Esophagus squamous epithelium (tissue), 5 donors: ENCODE measurements at places on chromosomes 7 and 10. TPM values are rescaled to one million over a fixed set of nuclear protein-coding genes. Genes with fewer than 3 reads are reported as not detected.

GRCh38 chr10:98664329-98665042 is 217.8 kb upstream of the HPS1 start:
- no peak for DNase-seq

GRCh38 chr7:139709485-139709884 is 68.3 kb downstream of the HIPK2 start:
- no peak for DNase-seq

GRCh38 chr10:3783682-3784432 is 1.2 kb downstream of the KLF6 start:
- DNase-seq: no peak

CH25H gene
- total RNA-seq: 15.8 TPM

PRLHR gene
- total RNA-seq: not detected

GRCh38 chr10:124677293-124677699 is 66.9 kb downstream of the FAM53B start:
- no peak for DNase-seq

- DNase-seq: no peak
Measured at GRCh38 chr10:380313-380940, 245.2 kb downstream of the ZMYND11 start.

DNA sequence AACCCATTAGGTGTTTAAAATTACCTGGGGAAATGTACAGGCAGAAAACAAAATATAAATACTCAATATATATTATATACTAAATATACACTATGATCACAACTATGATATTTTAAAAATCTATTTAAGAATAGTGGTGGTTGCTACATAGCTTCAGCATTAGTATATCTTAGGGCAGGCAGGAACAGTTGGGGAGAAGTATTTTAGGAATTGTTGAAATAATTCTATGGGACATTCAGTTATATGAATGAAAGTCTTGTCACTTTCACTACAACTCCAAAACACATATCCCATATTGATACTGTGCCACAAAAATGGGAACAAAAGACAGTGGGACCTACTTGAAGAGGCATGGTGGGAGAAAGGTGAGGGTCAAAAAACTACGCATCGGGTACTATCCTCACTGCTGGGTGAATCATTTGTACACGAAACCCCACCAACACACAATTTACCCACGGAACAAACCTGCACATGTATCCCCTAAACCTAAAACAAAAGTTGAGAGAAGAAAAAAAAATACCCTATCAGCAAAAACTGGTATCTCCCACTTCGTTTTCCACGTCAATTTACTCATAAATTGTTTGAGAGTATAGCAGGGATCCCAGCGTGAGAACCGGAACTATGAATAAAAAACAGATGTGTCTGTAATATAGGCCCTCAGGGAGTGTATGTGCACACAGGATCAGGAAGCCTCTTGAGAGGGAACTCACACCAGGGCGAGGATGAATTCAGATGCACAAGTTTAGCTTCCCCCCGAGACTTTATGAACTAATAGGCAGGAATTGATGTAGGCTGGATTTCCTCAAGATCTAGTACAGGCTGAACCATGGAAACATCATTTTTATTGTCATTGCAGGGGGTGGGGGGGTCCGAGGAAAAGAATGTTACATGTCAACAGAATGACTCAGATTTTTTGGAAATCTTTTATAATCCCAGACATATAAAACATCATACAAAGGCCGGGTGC is 16.2 kb downstream of the SLC16A12 start:
- no peak for DNase-seq

PSD gene
- total RNA-seq: 1.1 TPM

- no peak for DNase-seq
Measured at GRCh38 chr10:9733766-9734165, 1283.9 kb upstream of the CELF2 start.

GRCh38 chr10:34548466-34548865 is 266.6 kb downstream of the PARD3 start:
- DNase-seq: no peak

TBL2 gene
- total RNA-seq: 25.0 TPM

SPOCK2 gene
- 2.6 TPM for total RNA-seq

DNA sequence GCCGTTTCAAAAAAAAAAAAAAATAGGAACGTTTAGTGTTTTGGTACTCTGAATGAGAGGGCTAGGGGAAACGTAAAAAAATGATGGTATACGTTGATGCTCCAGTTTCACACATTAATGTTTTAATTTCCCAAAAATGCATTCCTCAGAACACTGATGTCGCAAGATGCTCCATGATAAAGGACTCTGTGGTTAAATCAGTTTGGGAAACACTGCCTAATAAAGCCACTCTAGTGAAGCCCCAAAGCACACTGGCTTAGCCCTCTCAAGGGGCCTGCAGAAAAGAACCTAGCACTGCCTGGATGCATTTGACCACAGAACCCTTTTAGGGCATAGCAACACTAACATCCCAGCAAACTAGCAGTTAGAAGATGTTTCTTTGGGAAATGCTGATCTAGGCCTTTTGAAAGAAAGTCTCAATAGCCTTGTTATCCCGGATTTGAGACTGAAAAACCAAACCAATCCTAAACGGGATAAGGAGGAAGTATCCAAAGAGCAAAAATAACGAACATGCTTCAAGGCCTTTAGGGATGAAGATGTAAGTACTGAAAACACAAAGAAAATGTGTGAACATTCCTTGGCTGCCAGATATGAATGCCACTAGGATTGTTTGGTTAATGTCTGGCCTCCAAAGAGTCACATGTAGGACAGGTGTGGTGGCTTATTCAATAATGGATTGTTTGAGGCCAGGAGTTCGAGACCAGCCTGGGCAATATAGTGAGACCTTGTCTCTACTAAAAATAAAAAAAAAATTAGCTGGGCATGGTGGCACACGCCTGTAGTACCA is 11.0 kb downstream of the DLG5 start:
- no peak for DNase-seq

TAF3 gene
- 3.6 TPM for total RNA-seq

DNA sequence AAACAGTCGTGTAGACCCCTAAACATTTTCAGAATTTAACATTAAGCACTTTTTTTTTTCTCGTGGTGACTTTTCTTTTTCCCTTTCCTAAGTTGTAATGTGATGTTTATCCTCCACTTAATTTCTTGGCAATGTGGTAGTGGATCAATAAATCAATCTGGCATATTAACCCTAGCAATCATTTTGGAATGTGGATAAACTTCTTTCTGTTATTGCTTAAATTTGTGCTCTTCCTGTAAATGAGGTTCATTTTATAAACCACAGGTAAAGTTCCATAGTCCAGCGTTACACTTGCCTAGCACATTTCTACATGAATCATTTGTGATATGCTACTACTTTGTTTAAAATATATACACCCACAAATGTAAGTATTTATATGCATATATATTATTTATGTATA is 247.4 kb upstream of the ETV1 start:
- no peak for DNase-seq

TRIM74 gene
- total RNA-seq: 0.38 TPM

BMPER gene
- total RNA-seq: 0.11 TPM

DNA sequence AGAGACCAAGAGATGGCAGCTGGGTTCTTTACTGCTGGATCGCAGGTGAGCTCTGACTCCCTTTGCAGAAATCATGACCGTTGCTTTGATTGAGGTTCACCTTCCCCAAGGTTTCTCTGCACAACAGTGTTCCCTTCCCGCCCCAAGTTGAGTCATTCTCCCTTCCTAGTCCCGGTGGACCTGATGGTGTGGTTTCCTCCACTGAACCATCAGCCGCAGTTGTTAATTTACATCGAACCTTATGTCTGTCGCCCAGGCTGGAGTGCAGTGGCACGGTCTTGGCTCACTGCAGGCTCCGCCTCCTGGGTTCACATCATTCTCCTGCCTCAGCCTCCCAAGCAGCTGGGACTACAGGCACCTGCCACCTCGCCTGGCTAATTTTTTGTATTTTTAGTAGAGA is 5.8 kb downstream of the ZSCAN25 start:
- no peak for DNase-seq

GRCh38 chr10:33214174-33214573 is 120.3 kb downstream of the NRP1 start:
- DNase-seq: no peak

DNA sequence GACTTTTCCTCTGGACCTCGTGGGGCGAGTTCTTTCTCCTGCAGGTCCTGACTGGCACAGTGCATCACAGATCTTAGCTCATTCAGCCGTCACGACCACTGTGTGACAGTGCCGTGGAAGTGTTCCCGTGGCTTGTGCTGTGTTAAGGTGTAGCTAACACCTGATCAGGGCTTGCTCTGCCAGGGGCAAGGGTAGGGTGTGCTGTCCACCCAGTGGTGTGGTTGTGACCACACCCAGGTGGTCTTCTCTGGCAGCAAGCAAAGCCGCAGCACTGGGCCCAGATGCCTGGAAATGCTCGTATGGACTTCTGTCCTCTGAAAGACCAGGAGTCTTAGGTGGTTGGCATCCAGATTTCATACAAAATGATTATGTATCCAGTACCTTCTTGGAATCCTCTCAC is 86.2 kb downstream of the GLRX3 start:
- DNase-seq: no peak

TRIL gene
- 1.7 TPM for total RNA-seq

GRCh38 chr7:159032753-159033472 is 111.8 kb downstream of the VIPR2 start:
- DNase-seq: no peak

GRCh38 chr7:102323914-102324195 is 32.4 kb downstream of the SPDYE6 start:
- DNase-seq: no peak

GRCh38 chr10:62185919-62186692 is 82.5 kb downstream of the RTKN2 start:
- DNase-seq: no peak

- no peak for DNase-seq
Measured at GRCh38 chr7:158849768-158850544, 6.4 kb upstream of the DYNC2I1 start.

DNA sequence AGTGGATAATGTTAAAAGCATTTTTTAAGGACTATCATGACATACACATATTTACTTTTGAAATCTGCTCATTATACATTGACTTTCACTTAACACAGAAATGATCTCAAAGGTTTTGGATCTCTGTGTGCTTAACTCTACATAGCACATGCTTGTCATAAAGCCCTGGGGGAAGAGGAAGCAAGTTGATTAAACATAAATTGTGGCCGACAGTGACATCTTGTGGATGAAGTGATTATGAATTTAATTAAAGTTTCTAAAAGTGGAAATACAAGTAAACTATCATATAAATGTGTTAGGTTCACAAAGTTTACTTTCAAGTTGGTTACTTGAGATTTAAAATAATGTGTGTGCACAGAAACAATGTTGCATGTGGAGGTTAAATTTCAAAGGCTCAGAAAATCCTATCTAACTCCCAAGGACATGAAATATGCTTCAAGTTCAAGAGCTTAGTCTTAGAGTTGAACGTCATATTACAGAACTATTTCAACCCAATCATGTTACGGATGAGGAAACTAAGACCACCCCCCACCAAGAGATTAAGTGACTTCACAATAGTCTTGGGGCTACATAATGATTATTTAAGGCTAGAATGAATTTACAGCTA is 1247.8 kb downstream of the GATA3 start:
- no peak for DNase-seq

DNA sequence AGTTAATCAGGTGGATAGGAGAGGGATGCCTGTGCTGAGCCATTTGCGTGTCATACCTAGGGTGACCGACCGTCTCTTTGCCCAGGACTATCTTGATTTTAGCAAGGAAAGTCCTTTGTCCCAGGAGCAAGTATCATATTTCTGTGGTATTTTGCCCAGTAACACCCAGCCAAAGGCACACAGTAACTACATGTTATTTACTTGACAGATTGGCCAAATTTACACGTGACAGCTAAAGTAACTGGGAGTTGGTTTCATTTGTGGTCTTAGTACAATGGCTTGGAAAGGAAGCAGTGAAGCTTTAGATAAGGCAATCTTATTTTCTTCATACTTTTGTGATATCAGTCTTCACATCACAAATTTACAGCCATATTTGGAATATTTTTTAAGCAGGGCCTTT is 142.1 kb downstream of the JCAD start:
- no peak for DNase-seq

MEOX2 gene
- total RNA-seq: 1.4 TPM

DNA sequence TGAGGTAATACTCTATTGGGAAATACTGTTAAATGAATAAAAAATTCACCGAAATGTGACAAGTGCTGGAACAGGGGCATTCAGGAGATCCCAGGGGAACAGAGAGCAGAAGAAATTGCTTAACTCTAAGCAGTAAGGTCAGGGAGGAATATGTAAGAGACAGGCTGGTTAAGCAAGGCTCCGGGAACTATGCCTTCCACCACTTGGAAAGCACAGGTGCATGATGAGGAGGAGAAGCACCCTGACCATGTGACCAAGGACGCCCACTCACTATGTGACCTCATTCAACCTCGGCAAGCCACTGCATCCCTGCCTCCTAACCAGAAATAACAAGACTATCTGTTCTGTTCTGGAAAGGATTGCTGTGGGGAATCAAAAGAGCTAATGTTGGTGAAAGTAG is 218.4 kb downstream of the ELMO1 start:
- no peak for DNase-seq

- DNase-seq: no peak
Measured at GRCh38 chr10:19815036-19815730, 1.0 kb upstream of the PLXDC2 start.

GRCh38 chr7:81469869-81470723 is 299.8 kb downstream of the HGF start:
- DNase-seq: no peak

DNA sequence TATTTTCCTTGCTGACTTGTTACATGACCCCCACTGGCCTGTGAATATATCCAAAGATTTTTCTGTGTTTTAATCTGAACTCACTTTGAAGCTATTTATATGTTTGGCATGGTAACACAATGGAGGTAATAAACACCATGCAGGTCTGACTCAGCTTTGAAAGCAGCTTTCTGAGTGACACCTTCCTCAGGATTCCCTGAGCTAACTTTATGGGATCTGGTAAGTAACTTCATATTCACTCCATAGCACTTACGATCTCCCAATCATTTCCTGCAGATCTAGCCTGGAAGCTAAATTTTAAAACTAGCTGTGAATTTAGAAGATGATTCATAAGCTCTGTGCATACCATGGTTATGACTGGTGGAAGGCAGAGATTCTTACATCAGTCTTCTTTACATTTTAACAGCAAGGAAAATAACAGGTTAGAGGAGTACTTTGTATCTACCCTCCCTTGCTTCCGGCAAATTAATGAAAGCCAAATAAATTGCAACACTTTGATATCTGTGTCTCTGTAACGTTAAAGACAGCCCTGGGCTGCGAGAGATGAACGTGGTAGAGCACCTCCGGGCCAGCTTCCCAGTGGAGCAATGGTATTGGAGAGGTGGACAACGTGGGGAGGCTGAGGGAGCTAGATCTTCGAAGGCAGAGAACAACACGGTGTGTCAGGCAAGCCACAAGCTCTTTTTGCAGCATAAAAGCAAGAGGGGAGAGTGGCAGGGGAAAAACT is 170.2 kb upstream of the KLF14 start:
- DNase-seq: no peak

GRCh38 chr7:79452032-79452494 is 1.4 kb downstream of the MAGI2 start:
- peak; percentile 5 for DNase-seq

DNA sequence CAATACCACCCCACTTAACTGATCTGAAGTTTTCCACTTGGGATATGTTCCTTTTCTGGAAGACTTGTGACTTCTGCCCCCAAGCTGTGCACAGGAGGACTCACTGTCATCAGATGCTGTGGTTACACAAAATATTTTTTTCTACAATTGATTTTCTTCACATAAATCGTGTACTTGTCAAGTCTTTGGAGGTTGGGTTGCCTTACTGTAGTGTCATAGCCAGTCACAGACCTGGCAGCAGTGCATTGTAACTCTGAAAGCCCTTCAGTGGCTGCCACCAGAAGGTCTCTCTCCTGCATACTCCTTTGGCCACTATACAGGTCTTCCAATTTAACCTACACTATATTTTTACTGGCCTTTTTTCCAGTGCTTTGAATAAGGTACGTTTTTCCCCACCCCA is 73.2 kb downstream of the SDK1 start:
- no peak for DNase-seq
